Suppressor macrophage treated with lipopolysaccharide for 4 hours (primary cell): ENCODE measurements at places on chromosomes 16 and 17.
A peak's percentile ranks its signal among the peaks of the same experiment; 100 is the strongest.

DNA sequence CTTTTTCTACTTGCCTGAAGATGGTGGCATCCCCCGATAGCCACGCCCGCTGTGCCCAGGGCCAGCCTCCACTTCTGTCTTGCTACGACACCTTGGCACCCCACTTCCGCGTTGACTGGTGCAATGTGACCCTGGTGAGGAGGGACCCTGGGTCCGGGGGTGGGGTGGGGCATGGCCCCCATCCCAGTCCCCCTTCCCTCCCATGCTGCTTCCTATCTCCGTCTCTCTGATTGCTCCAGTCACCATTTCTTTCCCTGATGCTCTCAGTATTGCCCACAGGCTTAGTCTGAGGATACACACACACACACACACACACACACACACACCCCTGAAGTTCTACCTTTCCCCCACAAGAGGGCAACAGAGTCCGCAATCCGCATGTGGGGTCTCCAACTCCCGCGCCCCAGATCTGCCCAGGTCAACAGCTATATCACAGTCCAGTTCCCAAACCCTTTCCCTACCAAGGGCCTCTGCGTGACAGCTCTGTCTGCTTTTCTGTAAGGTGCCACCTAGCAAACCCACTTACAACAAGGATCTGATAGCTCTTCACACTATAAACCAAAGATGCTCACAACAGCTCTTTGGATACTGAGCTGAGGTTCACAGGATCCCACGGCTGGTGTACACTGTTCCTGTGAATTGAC lies 3.4 kb downstream of the SGCA start:
- peak; percentile 66 for DNase-seq

DNA sequence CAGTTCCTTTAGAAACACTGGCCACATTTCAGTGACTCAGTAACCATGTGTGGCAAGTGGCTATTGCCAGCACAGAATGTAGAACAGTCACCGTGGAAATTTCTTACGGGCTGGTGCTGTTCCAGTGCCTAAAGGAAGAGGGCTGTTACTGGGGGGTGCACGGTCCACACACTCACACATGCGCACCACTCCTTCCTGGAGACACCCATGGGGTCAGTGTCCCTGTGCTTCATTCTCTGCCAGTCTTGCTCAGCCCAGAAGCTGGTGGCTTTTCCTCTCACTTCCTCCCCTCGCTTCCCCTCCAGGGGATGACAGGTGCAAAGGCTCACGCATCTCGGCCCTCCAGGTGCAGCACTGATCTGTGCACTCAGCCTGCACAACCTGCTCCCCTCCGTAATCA lies 115.6 kb downstream of the CCDC182 start:
- peak; percentile 88 for DNase-seq

DNA sequence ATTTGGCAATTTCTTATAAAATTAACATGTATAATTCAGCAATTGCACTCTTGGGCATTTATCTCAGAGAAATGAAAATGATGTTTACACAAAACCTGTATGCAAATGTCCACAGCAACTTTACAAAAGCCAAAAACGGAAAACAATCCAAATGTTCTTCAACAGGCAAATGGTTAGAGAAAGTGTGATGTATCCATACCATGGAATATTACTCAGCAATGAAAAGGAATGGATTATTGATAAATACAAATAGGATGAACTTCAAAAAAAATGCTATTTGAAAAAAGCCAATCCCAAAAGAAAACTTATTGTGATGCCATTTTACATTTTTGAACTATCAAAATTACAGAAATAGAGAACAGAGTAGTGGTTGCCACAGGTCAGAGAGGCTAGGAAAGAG lies 37.2 kb upstream of the ABCA10 start:
- DNase-seq = no peak

DNA sequence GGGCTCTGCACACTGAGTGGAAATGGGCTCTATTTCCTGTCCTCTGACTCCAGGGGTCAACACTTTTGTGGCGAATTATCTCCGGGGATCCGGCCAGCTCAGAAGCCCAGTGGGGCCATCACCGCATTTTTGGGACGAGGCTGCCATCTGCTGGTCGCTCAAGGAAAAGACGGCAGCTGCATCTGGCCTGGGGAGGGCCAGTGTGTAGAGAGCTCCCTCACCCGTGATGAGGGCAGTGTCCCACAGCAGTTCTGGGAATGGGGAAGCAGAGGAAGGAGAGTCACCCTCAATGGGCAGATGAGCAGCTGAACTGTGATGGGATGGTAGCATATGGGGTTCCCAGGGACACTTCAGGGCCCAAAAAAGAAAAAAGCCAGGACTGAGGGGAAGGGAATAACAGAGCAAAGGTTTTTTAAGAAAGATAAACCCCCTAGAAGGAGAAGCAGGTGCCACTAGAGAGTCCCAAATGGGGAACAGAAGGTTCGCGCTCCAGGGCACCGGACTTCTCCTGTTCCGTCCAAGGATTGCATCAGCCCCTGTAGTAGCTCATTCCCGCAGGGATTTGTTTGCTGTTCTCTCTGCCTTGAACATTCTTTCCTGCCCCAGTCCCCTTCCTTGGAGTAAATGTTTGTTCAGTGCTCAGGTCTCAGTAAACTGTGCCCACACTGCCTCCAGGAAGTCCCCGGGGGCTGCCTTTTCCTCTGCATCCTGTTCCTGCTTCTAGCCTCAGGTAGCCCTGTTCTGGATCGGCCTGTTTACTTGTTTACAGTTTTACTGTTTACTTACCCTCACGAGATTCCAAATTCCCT lies 9.3 kb upstream of the ABCC12 start:
- DNase-seq = peak; percentile 85

GRCh38 chr17:43805117-43805516 lies 24.9 kb downstream of the CFAP97D1 start:
- DNase-seq = no peak

- no peak for DNase-seq
These were observed 526 bp downstream of the KIAA0513 start for GRCh38 chr16:85027958-85028684.

GRCh38 chr17:13792314-13792713 lies 190.6 kb upstream of the HS3ST3A1 start:
- no peak for DNase-seq

DNA sequence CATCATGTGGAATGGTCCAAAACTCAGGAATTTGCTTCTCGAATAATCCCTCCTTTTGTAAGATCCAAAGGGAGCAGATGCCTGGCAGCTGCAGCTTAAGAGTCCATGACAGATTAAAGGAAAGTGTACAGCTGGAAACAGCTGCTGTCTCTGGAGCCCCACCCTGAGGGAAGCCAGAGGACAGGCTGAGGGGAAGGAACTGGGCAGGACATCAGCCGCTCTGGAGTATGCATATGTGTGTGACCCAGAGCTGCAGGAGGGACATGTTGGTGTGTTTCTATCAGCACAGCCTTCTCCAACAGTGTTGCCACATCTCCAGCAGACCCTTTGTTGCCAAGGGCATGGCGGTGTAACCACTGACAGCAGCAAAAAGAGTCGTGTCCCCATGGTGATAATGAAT lies 46.2 kb downstream of the CYB561 start:
- no peak for DNase-seq
